Vagina (tissue), 2 donors: ENCODE measurements at places on chromosomes 11 and 22. TPM values are rescaled to one million over a fixed set of nuclear protein-coding genes. Genes with fewer than 3 reads are reported as not detected.

DNA sequence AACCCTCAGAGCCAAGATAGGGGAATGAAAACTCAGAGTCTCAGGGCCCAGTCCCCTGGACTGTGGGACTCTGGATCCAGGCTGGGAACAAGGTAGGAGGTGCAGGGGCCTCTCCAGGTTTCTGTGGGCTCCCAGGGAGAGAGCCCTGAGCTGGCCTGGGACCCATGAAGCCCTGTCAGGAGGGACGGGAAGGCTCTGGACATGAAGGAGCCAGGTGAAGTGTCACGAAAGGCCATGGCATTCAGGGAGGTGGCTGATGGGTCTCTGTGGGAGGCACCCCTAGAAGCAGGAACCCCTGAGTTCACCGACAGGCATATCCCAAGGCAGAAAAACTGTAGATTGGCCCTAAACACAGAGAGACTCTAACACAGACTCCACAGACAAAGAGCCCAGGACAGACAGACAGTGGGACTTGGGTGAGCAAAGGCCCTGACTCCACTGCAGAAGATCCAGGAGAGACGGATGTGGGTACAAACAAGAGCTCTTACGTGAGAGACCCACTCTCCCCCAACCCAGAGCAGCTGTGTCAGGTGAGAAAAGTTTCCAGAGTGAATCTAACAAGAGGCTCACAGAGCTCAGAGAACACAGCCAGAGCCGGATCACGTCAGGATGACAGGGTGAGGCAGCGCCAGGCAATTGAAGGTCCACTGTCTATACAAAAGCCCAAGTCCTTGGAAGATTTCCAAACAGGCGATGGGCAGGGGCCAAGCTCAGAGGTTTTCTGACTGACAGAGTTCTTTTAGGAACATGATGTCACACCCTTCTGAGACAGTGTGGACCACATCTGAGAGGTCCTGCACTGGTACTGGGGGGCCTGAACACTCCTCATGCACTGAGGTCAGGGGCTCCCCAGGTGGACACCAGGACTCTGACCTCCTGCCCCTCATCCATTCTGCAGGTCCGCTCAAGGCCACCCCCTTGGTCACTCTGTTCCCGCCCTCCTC is 27.4 kb downstream of the IGLL5 start:
- DNase-seq = no peak

P2RY2 gene
- 27.3 TPM for total RNA-seq

POU2AF2 gene
- not detected for total RNA-seq

DNA sequence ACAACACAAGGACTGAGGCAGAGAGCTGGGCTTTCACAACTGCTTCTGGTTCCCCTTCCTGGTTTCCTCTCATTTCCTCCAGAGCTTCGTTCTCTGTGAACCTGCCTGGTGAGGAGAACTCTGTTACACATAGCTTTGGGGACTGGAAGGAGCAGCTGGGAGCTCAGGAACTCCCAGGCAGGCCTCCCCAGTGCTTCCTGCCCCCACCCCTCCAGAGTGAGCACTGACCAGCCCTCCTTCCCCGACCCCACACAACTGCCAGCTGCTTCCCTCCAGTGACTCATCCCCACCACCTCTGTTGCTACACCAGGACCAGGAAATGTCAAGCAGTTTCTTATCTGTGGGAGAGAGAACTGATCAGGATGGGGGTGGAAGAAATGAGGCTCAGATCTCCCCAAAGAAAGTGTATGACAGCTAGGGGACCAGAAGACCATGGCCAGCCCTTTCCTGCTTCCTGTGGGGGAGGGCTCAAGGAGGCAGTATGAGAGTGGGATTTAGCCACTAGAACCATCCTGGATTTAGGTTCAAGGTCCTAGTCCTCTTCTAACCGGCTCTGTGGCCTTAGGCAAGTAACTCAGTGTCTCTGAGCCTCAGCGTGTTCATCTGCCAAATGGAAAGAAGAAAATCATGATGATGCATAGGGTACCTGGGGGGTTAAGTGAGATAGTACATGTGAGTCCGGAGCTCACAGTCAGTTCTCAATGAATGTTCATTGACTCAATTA is 4.5 kb upstream of the TP53I11 start:
- no peak for DNase-seq

GRCh38 chr11:69396051-69396947 is 85.2 kb upstream of the LINC01488 start:
- no peak for DNase-seq

PGA4 gene
- total RNA-seq = 7.6 TPM

DNA sequence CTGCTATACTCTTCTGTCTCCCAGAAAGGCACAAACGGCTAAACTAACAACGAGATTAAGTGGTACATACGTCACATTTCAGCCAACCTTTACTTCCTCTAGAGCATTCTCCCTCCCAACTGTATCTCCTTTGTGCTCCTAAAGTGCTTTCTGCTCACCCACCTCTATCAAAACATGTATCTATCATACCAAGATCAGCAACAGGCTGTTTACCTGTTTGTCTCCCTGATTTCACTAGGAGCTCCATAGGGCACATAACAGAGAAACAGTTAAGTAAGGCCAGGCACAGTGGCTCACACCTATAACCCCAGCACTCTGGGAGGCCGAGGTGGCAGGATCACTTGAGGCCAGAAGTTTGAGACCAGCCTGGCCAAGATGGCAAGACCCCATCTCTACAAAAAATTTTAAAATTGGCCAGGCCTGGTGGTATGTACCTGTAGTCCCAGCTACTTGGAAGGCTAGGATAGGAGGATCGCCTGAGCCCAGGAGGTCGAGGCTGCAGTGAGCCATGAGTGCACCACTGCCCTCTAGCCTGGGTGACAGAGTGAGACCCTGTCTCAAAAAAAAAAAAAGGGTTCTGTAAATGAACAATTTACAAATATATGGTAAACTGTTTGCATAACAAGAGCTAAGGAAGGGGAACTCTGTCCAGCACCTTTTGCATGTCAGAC is 2.8 kb downstream of the NDUFC2 start:
- DNase-seq = no peak

GRCh38 chr11:41872426-41872825 is 413.0 kb upstream of the LRRC4C start:
- no peak for DNase-seq

DNA sequence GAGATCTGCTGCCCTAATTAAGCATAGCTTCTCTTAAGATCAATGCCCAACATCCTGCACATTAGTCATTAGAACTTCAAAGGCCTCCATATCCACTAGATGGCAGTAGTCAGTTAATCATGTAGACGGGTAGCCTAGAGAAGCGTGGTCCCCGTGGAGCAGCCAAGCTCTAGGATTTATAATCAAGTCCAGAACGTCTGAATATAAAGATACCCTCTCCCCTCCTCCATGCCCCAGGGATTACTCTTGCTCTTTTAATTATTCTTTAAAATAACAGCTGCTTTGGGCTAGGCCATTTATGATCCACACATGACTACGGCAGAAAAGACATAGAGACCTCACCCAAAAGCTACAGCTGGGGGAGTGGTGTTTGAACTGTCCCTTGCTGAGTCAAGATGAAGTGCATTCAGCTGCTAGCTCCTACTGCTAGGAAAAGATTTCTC is 327.6 kb upstream of the PLET1 start:
- no peak for DNase-seq

KRTAP5-2 gene
- total RNA-seq = not detected

APLNR gene
- total RNA-seq = 2.9 TPM

DNA sequence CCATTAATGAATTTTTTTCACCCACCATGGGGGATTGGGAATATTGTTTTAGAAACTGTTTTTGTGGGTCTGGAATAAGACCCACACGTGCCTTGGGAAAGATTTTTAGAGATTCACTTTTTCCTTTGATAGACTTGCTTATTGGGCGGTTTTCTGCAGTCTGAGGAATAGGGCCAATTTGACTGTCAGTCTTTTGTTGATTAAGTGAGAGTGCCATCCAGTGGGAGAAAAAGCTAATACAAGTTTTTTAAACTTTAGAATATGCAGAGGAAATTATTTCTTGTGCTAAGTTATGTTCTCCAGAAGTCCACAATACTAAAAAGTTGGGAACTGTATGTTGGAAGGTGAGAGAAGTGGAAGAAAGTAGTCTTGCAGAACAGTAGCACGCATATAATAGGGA is 56.1 kb downstream of the PRMT3 start:
- DNase-seq = no peak

BDNF gene
- 0.25 TPM for total RNA-seq

- DNase-seq = no peak
Measured at GRCh38 chr22:31574055-31574670, 77.8 kb downstream of the SFI1 start.
